ENCODE measurements at places on chromosomes 16 and 17. TPM values are rescaled to one million over a fixed set of nuclear protein-coding genes. Genes with fewer than 3 reads are reported as not detected.
A peak's percentile ranks its signal among the peaks of the same experiment; 100 is the strongest.

- no peak for DNase-seq
Measured at GRCh38 chr17:57849163-57849873, 526 bp downstream of the MRPS23 start.

DNA sequence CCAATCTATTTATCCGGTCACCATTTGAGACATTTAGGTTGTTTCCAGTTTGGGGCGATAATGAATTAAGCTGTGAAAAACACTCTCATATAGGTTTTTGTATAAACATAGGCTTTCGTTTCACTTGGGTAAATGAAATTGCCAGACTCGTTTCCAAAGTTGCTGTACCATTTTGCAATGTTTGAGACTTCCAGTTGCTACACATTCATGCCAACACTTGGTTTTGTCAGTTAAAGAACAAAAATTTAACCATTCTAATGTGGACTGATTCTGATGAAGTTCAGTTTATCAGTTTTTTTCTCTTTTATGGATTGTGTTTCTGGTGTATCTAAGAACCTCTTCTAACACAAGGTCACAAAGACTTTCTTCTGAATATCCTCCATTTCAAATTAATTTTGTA lies 52.4 kb downstream of the YPEL2 start:
- no peak for DNase-seq

DNA sequence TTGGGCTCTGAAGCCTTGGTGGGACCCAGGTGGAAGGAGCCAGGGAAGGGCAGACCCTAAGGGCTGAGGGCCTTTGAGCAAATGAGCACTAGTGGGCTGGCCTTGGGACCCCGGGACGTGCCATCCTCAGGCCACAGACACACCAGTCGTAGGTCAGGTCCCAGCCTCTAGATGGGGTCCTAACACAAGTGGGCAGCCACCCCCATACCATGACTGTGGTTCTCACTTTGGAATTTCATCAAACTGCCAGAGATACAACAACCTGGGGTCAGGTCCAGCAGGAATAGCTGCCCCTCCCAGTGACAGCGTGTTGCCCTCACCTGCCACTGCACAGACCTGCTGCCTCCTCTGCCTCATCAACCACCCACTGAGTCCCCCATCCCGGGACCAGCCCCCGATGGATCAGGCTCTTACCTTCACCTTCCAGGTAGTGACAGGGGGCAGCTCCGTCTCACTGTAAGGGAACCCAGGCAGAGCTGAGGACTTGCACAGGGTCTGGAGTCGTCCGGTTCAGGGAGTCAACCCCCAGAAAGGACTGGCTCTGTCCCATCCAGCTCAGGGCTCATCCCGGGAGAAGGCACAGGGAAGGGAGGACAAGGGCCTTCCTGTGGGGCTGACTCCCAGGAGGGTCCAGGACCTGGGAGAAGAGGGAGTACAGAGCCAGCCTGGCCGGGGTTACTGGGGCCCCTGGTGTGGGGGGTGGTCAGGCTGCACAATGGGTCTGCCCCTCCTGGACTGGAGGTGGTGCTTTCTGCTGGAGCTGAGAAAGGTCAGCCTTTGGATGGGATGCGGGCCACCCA lies 40.0 kb downstream of the LGALS9 start:
- DNase-seq, result no peak

- no peak for DNase-seq
Measured at GRCh38 chr17:18933102-18934058, 18.6 kb upstream of the SLC5A10 start.

GRCh38 chr17:16100737-16101400 lies 101.2 kb downstream of the TTC19 start:
- DNase-seq, result no peak

- no peak for DNase-seq
Measured at GRCh38 chr16:67782567-67783352, 23.6 kb downstream of the RANBP10 start.

DNA sequence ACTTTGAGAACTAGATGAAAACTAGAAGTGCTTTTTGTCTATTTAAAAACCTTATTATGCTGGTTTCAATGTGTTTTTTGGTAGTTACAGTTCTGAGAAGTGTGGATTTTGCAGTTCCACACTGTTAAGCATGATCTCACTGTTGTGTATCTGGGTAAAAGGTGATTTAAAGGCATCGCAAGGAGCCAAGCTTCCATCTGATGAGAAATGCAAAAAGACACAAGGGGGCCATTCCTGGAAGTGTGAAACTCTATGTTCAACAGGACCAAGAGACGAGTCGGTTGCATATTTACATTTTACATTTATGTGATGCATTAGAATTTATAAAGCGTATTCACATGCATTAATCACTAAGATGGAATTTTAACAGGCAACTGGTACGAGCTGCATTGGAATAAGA lies 490.8 kb downstream of the NPIPA7 start:
- no peak for DNase-seq

- DNase-seq, result no peak
Measured at GRCh38 chr17:80389011-80389995, 25.7 kb upstream of the ENDOV start.

DNA sequence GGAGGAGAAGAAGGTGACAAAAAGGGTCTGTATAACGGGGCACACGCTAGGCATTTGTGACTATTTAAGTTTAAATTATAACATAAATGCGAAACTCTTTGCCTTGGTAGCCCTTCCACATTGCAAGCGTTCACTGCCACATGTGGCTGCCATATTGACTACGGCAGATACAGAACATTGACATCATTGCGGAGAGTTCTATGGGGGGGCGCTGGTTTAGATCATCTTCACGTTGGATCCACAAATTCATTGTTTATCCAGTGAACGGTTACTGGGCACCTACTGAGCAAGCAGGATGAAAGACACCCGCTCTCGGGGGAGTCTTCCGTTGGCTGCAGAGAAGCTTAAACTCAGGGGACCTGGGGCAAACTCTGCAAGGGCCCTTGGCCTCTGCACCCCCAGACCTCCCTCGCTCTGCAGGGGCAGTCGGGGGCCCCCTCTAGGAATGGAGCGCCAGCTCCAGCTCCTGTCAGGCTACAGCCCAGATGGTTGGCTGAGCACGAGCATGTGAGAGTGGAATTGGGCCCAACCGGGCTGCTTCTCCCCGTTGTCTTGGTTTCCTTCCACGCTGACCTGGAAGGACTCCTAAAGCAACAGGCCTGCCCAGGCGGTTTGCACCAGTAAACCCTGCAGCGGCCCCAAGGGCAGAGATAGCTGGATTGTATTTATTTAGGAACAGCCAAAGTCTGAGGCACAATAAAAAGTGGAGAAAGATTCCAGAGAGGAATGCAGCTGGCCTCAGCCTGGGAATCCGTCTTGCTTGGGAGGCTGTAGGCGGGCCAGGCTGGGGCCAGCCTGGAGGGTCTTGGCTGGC lies 172.2 kb downstream of the SEC14L1 start:
- DNase-seq, result peak; percentile 79

GRCh38 chr16:80896776-80897175 lies 92.4 kb upstream of the CDYL2 start:
- no peak for DNase-seq

DNA sequence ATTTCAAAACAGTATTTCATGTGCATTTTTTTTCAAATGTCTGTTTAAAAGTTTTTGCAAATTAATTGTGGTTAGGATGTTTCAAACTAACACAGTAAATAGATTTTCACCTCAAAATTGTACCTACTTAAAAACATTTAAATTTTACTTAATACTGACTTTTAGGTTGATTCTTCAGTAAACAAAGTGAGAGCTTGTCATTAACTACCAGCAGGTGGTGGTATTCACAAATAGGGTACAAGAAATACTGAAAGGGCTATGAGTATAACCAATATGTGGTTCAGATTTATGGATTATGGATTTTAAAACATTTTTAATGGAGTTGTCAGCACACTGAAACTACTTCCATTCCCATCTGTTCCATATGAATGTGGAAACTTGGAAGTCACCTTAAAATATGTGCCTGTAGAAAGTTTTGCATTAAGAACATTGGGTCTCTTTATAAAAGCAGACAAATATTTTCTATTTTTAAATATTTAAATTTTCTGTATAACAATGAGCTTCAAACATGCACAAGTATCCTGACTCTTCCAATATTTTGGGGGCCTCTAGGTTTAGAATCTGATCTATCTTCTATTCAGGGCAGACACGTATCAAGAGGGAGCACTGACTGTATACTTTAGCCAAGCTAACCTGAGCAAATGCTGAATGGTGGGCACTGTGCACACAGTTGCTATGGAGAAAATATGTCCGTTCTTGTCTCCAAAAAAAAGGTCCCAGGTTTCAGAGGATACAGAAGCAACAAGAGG lies 155.6 kb downstream of the SNX11 start:
- no peak for DNase-seq

DNA sequence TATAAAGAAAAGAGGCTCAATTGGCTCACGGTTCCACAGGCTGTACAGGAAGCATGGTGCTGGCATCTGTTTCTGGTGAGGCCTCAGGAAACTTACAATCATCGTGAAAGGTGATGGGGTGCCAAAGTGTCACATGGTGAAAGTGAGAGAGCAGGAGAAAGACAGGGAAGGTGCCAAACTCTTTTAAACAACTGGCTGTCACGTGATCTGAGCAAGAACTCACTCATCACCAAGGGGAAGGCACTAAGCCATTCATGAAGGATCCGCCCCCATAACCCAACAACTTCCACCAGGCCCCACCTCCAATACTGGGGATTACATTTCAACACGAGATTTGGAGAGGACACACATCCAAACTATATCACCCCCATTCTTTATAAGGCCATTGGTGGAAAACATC lies 28.4 kb upstream of the HS3ST2 start:
- DNase-seq, result no peak

- DNase-seq, result no peak
Measured at GRCh38 chr17:64066716-64067115, 46.3 kb upstream of the ICAM2 start.

GRCh38 chr17:35801583-35802224 lies 6.3 kb upstream of the MMP28 start:
- DNase-seq, result peak; percentile 88

GRCh38 chr17:16190703-16191360 lies 24.5 kb downstream of the NCOR1 start:
- no peak for DNase-seq

- no peak for DNase-seq
Measured at GRCh38 chr16:48158296-48158695, 2.5 kb upstream of the ABCC12 start.

GRCh38 chr16:78640886-78641285 lies 541.4 kb downstream of the WWOX start:
- DNase-seq, result no peak

GRCh38 chr17:64426596-64426995 lies 22.3 kb upstream of the MILR1 start:
- no peak for DNase-seq

DNA sequence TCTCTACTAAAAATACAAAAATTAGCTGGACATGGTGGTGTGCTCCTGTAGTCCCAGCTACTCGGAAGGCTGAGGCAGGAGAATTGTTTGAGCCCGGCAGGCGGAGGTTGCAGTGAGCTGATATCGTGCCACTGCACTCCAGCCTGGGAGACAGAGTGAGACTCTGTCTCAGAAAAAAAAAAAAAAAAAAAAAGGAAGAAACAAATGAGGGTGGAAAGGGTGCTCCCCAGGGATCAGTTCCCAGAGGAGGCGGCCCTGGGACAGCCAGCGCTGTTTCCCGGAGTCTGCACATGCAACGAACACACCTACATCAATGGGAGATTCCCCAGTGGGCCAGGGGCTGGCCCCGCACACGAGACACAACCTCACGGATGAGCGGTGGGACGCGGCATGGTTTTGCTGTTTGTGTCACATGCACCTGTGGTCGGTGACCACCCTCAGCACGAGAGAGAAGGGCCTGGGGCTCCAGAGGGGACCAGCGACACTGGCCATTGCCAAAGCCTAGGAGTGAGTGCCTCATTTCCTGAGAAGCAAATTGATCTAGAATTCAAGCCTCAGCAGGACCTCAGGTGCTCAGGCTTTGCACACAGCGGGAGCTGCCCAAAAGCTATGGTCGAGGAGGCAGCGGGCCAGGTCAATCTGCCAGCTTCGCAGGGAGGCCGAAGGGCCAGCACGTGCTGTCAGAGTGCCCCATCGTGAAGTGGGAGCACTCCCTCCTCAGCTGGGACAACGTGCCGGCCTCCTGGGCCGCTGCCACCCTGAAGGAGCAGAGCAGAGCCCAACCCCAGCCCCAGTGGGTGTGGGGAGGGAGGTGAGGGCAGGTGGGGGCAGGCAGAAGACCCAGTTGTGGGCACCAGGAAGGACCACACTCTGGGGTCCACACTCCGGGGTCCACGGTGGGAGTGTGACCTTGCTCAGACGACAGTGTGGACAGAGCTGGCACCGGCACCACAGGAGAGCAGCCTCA lies 13.8 kb upstream of the WDR45B start:
- peak; percentile 20 for DNase-seq

DNA sequence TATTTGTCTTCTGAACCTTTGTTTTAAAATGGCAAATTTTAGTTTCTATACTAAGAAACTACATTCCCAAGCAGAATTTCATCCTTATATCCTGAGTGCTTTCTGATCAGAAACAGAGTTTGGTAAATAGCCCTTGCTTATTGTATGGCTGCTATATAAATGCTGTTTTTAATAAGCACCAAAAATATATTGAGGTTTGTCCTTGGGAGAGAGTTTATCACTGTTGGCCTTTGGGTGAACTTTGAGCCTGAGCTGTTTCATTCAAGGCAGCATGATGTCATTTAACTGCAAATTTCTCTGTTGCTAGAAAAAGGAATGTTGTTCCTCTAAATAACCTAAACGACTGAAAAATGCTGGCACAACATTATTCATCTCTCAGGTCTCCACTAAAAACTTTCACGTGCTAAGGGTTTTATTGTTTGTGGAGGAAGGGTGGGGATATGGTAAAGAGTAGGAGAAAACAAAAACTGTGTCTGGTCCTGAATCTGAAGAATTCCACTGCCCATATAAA lies 334.3 kb upstream of the TBX2 start:
- DNase-seq, result no peak

- no peak for DNase-seq
Measured at GRCh38 chr17:29119265-29119664, 60.9 kb downstream of the MYO18A start.

PRR11 gene
- 1.4 TPM for total RNA-seq

TMEM256 gene
- 52.7 TPM for total RNA-seq

ZG16 gene
- not detected for total RNA-seq

CD300C gene
- total RNA-seq, result 0.31 TPM

TLCD2 gene
- total RNA-seq, result 4.5 TPM

CBFA2T3 gene
- total RNA-seq, result 6.0 TPM

KRT33A gene
- not detected for total RNA-seq

NACA2 gene
- total RNA-seq, result not detected

KRT34 gene
- not detected for total RNA-seq

C16orf46 gene
- total RNA-seq, result 0.38 TPM

HEATR9 gene
- total RNA-seq, result 0.11 TPM

SMTNL2 gene
- 15.6 TPM for total RNA-seq

TMEM238L gene
- not detected for total RNA-seq

KREMEN2 gene
- total RNA-seq, result not detected

TMC6 gene
- 69.9 TPM for total RNA-seq

Data from heart left ventricle (tissue), 16 donors.